ENCODE measurements at places on chromosomes 11 and 22.
A peak's percentile ranks its signal among the peaks of the same experiment; 100 is the strongest.

- no peak for DNase-seq
Measured at GRCh38 chr11:72573072-72573854, 101.0 kb downstream of the PDE2A start.

- DNase-seq: peak; percentile 35
Measured at GRCh38 chr22:17773606-17774205, 563 bp downstream of the BID start.

DNA sequence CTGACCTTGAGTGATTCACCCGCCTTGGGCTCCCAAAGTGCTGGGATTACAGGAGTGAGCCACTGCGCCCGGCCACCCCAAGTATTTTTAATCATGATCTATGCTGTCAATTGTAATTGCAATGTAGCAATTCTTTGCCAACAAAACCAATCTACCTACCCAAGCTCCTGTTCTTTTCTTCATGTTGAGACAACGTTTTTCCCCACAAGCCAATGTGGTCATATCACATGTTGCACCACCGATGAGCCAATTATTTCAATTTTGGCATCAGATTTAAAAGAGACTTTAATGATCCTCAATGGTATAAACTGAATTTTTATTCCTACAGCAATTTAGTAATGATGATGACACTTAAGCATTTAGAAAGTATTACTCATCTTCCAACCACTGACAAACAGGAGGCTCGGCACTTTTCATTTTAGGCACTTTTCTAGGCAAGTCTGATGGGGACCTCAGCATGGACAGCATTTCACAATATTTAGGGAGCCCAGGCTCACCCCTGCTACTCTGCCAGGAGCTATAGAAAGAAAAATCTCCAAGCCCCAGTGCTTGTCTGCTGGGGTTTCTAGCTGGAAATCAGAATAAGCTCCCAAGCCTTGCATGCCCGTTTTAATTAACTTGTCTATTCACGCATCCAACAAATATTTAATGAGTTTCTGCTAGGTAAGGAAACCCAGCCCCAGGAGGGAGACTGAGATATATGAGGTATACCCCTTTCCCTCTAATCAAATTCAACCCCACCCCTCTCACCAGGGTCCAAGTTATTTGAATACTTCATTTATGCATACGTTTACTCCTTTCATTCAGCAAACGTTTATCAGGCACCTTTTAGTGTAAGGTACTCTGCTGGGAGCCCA, 291.4 kb downstream of the ST3GAL4 start:
- DNase-seq: no peak

GRCh38 chr22:40178417-40179409, 988 bp downstream of the TNRC6B start:
- DNase-seq: no peak

GRCh38 chr11:16815047-16815767, 76.8 kb downstream of the C11orf58 start:
- no peak for DNase-seq

DNA sequence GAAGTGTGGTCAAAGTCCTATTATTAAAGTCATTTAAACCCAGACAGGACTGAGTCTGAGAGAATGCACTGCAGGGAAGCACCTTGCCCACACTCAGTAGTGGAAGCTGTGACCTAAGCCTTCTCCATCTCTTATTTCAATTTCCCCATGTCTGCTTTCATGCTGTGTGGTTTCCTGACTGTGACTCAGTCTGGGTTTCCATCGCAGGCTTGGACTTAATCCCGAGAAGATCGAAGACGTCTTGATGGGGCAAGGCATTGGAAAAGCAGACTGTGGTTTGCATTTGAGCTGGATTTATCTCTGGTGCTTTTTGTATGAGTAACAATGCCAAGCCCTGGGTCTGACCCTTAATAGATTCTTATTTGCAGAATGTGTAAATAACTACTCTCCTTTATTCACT, 238.9 kb downstream of the NTM start:
- no peak for DNase-seq

- no peak for DNase-seq
Measured at GRCh38 chr11:14656536-14657457, 13.2 kb downstream of the PDE3B start.

DNA sequence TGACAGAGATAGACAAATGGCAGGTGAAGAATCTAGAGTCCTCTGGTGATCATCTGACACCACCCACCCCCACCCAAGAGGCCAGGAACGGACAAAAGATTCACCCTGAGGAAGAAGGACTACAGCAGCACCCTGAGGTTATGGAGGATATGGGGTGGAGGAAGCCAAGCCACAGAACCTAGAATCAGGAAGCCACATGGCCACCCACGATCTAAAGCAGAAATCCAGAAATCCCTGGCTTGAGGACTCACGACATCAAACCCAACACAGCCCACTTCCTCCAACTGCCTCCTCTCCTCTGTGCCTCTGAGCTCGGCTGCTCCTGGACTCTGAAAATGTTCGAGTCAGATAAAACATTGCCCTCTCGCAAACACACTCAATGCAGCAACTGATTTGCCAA, 364.3 kb downstream of the SHANK2 start:
- no peak for DNase-seq

DNA sequence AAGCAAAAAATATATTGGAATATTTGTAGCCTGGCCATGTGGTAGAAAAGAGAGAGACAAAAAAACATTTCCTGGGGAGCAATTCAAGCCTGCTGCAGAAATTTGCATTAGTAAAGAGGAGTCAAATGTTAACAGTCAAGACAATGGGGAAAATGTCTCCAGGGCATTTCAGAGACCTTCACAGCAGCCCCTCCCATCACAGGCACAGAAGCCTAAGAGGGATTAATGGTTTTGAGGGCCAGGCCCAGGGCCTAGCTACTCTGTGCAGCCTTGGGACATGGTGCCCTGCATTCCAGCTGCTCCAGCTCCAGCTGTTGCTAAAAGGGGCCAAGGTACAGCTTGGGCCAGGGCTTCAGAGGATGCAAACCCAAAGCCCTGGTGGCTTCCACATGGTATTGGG, 46.8 kb downstream of the PGR start:
- no peak for DNase-seq

- DNase-seq: no peak
Measured at GRCh38 chr11:20084921-20085814, 75.1 kb downstream of the DBX1 start.

DNA sequence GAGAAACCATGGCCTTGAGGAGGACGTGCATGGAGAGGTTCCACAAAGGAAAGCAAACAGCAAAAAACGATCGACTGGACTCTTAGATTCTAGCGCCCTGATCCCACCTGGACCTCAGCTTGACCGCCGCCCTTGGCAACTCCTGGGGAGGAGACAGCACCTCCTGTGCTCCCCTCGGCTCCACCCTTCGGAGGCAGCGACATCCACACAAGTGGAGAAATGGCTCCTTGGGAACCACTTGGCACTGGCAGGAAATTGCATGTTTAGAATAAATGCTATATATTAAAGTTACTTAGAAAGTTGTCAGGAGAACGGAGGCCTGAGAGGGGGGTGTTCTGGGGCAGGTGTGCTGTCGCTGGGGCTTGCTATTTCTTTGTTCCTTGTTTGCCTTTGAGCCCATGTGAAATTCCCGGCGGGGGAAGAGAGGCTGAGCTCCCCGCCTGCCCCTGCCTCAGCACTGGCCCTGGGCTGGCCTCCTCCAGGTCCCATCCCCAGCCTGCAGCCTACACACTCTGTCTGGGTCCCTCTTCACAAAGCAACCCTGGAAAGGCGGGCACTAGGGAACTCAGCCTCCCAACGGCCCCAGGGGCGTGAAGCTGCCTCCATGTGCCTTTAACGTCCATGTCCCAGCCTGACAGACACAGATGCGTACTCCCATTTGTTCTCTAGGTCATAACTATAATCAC, 395.3 kb downstream of the BRD1 start:
- DNase-seq: no peak

Measured in stimulated activated CD4-positive, alpha-beta T cell treated with anti-CD3 and anti-CD28 coated beads, Interleukin-15, amount 100 ng/mL, for 1 hour (primary cell).